Right ventricle myocardium superior (tissue), 1 donor: ENCODE measurements at places on chromosomes 12 and 14. TPM values are rescaled to one million over a fixed set of nuclear protein-coding genes. Genes with fewer than 3 reads are reported as not detected.

SYNDIG1L gene
- total RNA-seq = not detected

NUAK1 gene
- 33.6 TPM for total RNA-seq

C12orf54 gene
- total RNA-seq = not detected

SERPINA12 gene
- not detected for total RNA-seq

SLC5A8 gene
- total RNA-seq = not detected

BCL2L14 gene
- total RNA-seq = not detected

ACAD10 gene
- total RNA-seq = 29.5 TPM

SLC2A14 gene
- not detected for total RNA-seq

SERPINA5 gene
- total RNA-seq = 2.7 TPM

BEGAIN gene
- 0.46 TPM for total RNA-seq

PAPLN gene
- total RNA-seq = 2.5 TPM

FOXG1 gene
- not detected for total RNA-seq

AICDA gene
- not detected for total RNA-seq

SLC38A4 gene
- total RNA-seq = 2.3 TPM

TAS2R9 gene
- total RNA-seq = 0.22 TPM

CLEC4E gene
- total RNA-seq = 0.54 TPM

RIPK3 gene
- total RNA-seq = 2.9 TPM

NEK9 gene
- 109 TPM for total RNA-seq

TRAF3 gene
- 9.8 TPM for total RNA-seq

GPR132 gene
- total RNA-seq = 1.3 TPM

PXMP2 gene
- total RNA-seq = 54.9 TPM

LUM gene
- total RNA-seq = 34.6 TPM

KNTC1 gene
- 2.3 TPM for total RNA-seq

HOXC13 gene
- not detected for total RNA-seq

OVCH1 gene
- total RNA-seq = not detected

CRY1 gene
- total RNA-seq = 8.0 TPM

LMNTD1 gene
- not detected for total RNA-seq

TSHR gene
- total RNA-seq = not detected

TDRD9 gene
- 2.7 TPM for total RNA-seq

NANOG gene
- not detected for total RNA-seq

SMIM41 gene
- total RNA-seq = 0.35 TPM

SLC6A15 gene
- total RNA-seq = not detected

CCDC196 gene
- not detected for total RNA-seq
